ENCODE measurements at places on chromosomes 13 and 19.

DNA sequence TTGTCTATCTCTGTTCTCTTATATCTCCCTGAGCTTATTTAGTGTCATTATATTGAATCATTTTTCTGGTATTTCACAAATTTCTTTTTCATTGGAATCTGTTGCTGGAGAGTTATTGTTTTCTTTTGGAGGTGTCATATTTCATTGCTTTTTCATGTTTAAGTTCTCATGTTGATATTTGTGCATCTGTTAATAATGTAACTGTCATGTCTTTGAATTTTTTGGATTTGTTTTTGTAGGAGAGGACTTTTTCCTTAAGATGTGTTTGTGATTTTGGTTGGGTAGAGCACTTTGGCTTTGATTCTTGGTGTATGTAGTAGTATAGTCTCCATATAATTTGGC lies 64.0 kb downstream of the DNAJC3 start:
- ATAC-seq, result no peak

GRCh38 chr19:58229255-58229639 lies 533 bp downstream of the ZNF544 start:
- no peak for ATAC-seq

- ATAC-seq, result no peak
These were observed 8.3 kb downstream of the IGLON5 start for GRCh38 chr19:51319649-51320279.

- ATAC-seq, result no peak
These were observed 11.4 kb downstream of the ZNF708 start for GRCh38 chr19:21317821-21318220.

DNA sequence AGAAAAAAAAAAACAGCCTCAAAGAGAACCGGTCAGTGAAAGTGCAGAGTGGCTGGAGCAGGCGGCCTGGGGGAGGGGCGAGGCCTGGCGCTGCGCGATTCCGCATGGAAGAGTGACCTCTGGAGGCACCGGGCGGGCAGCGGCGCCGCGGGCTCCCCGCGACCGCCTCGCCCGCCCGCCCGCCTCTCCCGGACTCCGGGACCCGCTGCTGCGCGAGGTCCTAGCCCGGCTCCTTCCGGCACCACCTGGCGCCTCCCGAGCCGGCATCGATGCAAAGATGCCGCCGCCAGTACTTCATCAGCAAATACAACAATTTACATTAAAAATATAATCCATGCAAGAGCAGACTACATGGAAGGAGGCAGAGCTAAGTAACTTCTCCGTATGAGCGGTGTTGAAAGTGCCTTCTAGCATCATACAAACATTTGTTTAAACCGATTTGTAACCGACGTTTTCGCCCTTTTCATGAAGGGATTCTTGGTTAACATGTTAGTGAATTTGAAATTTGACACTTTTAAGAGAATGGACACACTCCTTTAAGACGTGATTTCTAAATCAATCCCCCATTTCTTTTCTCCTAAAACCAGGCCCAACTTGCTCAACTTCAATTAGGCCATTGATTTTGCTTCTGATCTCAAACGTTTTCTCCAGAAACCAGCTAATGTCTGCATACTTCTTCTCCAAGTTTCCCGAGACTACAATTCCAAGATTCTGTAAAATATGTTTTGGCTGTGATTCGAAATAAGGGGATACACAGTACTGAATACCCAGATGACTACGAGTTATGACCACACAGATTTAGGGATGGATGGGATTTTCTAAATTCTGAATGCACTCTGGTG lies 2.1 kb downstream of the EFNB2 start:
- ATAC-seq, result peak; percentile 66

GRCh38 chr19:19871932-19872331 lies 6.2 kb downstream of the ZNF253 start:
- ATAC-seq, result no peak

DNA sequence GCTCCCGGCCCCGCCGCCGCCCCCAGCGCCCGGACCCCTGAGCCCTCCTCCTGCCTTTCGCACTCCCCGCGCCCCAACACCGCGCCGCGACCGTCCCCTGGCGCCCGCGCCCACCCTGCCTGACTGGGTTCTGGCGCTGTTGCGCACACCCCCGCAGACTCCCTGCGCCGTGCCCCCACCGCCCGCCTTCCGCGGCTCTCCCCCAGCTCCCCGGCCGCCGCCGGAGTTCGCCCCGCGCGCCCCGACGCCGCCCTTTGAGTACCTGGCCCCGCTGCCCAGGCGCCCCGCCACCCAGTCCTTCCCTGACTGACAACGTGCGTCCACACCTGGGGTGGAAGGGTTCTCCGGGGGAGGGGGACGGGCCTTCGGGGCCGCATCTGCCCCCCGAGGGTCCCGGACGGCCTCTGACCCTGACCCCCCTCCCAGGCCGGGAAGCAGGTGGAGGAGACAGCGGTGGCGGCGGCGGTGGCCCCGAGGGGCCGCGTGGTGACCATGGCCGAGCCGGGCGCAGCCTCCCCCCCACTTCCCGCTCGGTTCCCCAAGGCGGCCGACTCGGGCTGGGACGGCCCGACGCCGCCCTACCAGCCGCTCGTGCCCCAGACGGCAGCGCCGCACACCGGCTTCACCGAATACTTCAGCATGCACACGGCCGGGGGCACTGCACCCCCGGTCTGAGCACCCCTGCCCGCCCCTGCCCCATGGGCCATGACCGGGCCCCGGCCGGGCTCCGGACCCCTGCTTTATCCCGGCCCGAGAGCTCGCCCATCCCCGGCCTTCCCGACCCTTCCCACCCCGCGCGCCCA lies 1.4 kb upstream of the MEGF8 start:
- no peak for ATAC-seq

GRCh38 chr19:4972509-4973230 lies 3.8 kb downstream of the KDM4B start:
- ATAC-seq, result no peak

DNA sequence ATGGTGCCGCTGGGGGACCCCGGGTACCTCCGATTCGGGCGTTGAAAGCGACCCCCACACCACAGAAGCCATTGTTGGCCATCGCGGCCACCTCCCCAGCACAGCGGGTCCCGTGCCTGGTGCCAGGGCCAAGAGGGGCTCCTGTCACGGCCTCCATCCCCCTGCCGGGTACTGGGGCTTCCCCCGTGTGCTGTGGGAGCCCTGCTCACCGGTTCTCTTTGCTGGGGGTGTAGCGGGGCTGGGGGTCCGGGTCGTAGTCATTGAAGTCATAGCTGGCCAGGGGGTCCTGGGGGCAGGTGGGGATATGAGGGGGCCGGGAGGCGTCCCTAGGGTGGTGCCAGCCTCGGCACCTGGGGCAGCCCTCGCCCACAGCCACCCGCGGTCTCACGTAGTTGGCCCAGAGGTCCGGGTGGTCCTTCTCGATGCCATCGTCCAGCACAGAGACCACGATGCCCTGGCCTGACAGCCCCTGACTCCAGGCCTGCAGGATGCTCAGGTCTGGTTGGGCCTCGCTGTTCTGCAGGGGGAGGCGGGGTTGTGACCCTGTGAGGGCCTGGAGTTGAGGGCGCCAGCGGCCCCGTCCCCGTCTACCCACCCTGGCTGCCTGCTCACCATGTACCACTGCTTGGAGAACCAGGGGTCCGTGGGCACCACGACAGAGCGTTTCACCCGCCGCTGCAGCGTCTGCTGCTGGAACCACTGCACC lies 2.4 kb downstream of the PCSK4 start:
- no peak for ATAC-seq

GRCh38 chr19:15218501-15218900 lies 13.7 kb downstream of the EPHX3 start:
- ATAC-seq, result no peak

DNA sequence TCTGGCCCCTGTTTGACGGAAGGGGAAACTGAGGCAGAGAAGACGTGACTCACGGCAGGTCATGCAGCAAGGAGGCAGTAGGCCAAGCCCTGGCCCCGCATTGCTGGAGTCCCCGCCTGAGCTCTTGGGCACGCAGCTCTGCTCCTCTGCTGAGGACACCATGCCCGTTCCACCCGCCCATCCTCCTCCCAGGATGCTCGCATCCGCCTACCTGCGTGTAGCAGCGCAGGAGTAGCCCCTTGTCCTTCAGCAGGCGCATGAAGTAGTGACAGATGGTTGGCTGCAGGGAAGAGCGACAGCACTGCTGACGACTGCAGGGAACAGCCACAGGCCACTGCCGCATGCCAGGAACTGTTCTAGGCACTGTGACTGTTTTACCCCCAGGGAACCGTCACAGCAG lies 10.5 kb downstream of the SIRT2 start:
- ATAC-seq, result no peak

- ATAC-seq, result no peak
These were observed 123.8 kb downstream of the ENOX1 start for GRCh38 chr13:43662976-43663375.

DNA sequence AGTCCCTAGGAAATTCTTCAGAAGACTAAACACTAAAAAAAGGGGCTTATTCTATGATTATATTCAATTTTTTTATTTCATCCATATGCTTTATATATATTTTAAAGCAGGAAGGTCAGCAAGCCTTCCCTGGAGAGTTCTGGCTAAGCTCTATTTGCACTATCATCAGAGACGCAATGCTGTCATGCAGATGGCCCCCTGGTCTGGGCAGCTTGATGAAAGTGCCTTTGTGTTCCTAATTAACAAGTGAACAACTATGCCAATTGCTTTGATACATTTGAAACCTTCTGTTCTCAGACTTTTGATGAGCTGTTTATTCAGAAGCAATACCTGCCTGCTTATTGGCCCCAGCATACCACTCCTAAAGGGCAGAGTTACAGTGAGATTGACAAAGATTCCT lies 1344.6 kb downstream of the OLFM4 start:
- ATAC-seq, result no peak

GRCh38 chr13:36405151-36405550 lies 27.1 kb upstream of the CCNA1 start:
- ATAC-seq, result no peak

All from gastroesophageal sphincter (tissue), 4 donors.